Mammary epithelial cell (primary cell): ENCODE measurements at places on chromosomes 13 and 19. TPM values are rescaled to one million over a fixed set of nuclear protein-coding genes. Genes with fewer than 3 reads are reported as not detected.

Gene ATP4B
- not detected in 2 replicates for total RNA-seq

Gene ZNF253
- 5.6 and 6.1 TPM in 2 replicates for total RNA-seq

Gene DPP9
- 156 TPM for total RNA-seq

Gene USHBP1
- total RNA-seq = not detected in 2 replicates

Gene HIPK4
- 0.12 TPM in 1 of 2 replicates, not detected in the other for total RNA-seq
